ENCODE measurements at places on chromosomes 3 and 15.

- peak; percentile 22 for DNase-seq
Observed at GRCh38 chr3:160473978-160474377, 24.4 kb upstream of the TRIM59 start.

- no peak for DNase-seq
Observed at GRCh38 chr3:39138804-39139415, 14.5 kb downstream of the CSRNP1 start.

- peak; percentile 98 for DNase-seq
Observed at GRCh38 chr3:156211583-156211982, 91.2 kb downstream of the KCNAB1 start.

DNA sequence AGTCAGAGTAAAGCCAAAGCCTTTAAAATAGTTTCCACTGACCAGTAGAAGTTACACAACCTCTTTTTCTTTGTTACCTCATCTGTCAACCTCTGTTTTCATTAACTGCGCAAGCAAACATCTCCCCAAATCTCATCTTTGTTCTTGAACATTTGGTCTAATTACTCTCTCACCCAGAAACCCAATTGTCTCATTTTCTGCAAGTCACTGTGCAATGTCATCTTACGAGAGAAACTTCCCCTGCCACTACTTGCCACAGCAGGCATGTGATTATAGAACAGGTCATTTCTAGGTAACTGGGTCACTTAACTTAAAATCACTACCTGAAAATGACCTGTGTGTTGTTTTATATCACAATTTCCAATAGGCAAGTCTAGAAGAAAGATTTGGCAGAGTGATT lies 159.4 kb downstream of the SI start:
- DNase-seq, result no peak

GRCh38 chr3:48684054-48684349 lies 1.7 kb downstream of the NCKIPSD start:
- DNase-seq, result no peak

DNA sequence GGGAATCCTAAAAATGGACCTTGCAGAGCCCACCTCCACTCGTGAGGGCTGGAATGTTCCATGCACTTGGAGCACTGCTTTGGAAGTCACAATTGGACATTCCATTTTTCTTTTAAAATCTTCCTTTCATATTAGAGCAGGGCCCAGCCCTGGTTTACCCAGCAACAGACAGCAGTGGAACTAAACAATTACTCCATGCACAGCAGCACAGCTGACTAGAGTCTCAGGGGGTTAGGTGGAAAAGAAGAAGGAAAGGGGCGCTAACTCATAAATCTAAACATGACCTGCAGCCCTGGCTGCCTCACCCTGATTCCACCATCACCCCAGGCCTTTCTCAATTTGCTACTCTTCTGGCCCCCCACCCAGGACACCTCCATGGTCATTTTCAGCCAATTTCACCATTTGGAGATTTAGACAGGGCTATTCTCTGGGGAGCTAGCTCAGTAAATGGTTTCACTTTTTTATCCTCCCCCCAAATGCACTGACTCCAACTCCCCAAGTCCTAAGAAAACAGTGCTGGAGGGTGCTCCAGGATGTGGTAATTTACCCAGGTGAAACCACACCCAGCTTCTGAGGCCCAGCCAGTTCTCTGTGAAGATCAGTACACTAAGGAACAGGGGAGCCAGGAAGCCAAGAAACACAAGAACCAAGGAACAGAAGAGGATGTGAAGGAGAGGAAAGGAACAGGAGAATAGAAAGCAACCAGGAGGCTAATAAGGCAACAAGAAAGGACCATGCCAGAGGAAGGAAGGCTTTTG lies 1.6 kb upstream of the LRRC31 start:
- no peak for DNase-seq

DNA sequence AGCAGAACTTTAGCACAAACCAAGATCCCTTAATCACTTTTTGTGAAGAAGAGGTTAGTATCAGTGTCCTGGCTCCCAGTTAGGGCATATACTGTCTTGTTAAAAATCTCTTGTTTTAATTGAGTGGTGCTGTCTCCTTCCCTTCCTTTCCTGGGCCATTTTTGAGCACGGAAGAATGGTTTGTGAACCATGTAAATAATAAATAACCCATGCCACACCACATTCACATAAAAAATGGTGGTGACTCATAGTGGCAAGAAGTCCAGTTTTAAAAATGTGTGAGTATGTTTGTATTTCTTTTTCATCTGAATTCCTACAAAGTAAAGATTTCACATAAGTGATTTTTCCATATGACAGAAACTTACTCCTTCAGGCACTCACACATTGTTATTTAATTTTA lies 59.1 kb upstream of the SPRED1 start:
- DNase-seq, result no peak

- DNase-seq, result no peak
Observed at GRCh38 chr15:57287123-57287521, 89.2 kb upstream of the CGNL1 start.

- no peak for DNase-seq
Observed at GRCh38 chr3:174662653-174663052, 196.5 kb upstream of the NAALADL2 start.

GRCh38 chr3:46365041-46365440 lies 5.7 kb upstream of the CCR5 start:
- DNase-seq, result no peak

GRCh38 chr15:50426428-50426827 lies 2.2 kb downstream of the USP8 start:
- no peak for DNase-seq

GRCh38 chr15:69117431-69117871 lies 43.0 kb upstream of the GLCE start:
- no peak for DNase-seq

DNA sequence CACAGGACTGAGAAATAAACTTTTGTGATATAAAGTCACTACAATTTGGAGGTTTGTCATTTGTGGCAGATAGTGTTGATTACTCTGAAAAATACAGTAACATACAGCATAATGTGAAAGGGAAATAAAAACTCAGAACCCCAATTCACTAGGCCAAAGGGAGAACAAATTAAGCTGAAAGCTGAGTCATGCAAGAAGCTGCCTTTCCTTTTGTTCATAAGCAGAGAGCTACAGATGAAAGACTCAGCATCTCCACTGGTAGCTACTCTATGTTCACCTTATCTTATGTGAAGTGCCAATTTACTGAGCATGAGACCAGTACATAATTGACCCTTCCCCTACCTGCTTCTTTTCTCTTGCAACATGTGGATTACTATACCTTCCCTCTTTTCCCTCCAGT lies 19.3 kb upstream of the SLTM start:
- DNase-seq, result no peak

GRCh38 chr15:31175484-31175883 lies 74.0 kb upstream of the TRPM1 start:
- DNase-seq, result no peak

- DNase-seq, result no peak
Observed at GRCh38 chr15:80585544-80586018, 109.5 kb upstream of the ABHD17C start.

DNA sequence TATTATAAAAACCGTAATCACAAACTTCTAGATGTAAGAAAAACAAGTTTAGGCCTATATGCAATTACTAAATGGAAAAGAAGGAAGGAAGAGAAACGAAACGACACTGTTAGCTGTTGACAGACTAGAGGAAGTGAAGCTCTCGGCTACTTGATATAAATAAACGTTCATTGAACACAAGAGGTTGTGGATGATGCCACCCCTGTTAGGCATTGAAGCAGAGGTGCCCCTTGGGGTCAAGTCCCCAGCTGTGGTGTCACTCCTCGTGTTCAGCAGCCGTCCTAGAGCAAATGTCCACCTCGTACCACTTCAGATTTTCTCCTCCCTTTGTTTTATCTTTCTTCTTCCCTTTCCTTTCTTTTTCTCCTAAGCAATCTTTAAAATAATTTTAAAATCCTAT lies 146.5 kb upstream of the UBE2E1 start:
- DNase-seq, result no peak

Measured in RCC 7860 (cell line).